ENCODE measurements at places on chromosomes 16 and 17. TPM values are rescaled to one million over a fixed set of nuclear protein-coding genes. Genes with fewer than 3 reads are reported as not detected.

CCNF gene
- total RNA-seq: 34.3 TPM

PPL gene
- total RNA-seq: 1.8 TPM

DNA sequence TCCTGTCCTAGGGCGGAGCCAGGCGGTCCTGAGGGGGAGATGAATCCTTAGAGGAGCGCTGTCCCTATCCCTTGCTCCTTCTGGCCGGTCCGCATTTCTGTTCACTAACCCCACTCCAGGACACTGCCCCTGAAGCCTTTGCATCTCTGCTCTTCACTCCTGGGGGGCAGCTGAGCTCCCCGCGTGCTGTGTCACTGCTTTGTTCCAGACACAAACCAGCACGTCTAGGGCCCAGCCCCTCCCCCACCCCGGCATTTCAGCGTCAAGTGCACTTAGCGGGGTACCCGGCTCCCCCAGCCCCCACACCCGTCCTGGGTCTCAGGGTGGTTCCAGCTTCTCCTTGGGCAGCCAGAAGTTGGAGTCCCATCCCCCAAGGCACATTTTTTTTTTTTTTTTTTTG, 8.9 kb downstream of the CORO6 start:
- DNase-seq: no peak

DNA sequence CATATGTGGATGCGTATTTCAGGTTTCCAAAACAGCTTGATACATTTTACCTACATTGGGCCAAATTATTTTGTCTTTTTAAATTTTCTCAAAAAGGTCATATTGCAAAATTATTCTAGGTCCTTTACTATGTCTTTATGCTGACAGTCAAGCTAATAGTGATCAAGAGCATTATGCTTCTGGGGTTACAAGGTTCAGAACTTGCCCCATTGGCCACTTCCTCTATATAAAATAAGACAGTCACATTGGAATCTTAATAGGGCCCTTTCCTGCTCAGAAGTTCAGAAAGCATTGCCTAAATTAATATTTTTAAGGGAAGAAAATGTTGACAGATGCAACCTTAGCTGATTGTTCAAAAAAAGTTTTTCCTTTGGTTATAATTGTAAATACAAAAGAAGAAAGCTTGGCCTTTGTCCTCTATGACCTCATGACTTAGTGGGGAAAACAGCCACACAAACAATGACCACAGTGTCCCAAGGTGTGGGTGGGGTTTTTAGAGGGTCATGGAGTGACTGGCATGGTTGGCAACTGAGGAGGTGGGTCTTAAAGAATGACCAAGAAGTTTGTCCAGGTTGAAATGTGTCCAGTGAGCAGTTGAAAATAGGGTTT, 11.8 kb upstream of the RAB11FIP4 start:
- no peak for DNase-seq

GRCh38 chr17:15261258-15261801, 3.8 kb downstream of the PMP22 start:
- peak; percentile 72 for DNase-seq

DNA sequence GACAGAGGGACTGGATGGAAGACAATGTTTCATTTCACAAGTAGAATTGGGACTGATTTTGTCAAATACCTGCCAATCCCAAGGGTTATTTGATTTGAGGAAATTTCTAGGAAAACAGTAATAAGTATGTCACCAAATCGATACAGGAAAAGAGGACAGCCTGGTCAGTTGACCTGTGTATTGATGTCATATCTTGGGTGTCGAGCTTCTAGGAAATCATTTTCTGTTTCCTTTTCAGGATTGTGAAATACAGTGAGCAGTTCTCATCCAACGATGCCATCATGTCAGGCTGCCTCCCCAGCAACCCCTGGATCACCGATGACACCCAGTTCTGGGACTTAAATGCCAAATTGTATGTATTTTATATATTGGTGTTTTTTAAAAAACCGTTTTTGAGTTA, 56.1 kb downstream of the RGS9 start:
- no peak for DNase-seq

- DNase-seq: no peak
These were observed 15.9 kb upstream of the CLEC18C start for GRCh38 chr16:70157477-70158260.

DNA sequence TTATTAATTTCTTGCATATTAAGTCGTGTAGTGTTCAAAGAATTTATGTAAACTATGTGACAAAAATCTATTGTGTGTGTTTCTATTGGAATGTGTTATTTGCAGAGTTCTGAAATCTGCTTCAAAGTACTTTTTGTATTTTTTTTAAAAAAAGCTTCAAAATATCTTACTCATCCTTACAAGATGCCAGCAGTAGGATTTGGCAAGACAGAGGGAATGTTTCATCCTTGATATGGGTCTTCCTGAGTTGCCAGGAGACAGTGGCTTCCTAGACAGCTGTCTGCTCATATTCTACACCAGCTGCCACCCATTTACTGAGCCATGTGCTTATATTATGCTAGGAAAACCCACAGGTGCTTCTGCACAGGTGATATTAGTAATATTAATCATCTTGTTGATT, 36.4 kb downstream of the EFCAB5 start:
- peak; percentile 48 for DNase-seq

OTOP2 gene
- not detected for total RNA-seq

DNA sequence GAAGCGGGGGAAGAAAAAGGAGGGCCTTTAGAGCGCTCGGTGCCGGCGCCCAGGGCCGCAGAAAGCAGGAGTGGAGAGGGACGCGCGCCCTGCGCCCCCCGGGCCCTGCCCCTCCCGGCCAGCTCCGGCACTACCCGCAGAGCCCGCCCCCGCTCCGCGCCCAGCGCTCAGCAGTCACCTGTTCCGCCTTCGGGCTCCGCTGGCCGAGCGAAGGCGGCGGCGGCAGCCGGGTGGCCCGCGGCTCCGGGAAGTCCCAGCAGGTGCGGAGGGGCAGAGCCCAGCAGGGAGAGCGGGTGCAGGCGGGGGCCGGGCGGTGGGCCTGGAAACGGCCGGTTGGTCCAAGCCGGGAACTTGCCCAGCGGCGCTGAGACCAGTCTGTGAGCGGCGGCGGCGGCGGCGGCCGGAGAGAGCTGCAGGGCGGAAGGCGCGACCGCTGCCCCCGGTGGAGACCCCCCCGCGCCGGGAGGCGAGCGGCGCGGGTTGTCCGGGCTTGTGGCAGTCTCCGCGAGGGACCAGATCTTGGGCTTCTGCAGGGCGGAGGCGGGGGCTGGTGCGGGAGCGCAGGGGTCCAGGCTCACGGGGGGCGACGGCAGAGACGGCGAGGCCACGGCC, 2.2 kb downstream of the IRX3 start:
- DNase-seq: no peak

MYCBPAP gene
- total RNA-seq: not detected

GRCh38 chr16:87325423-87325858, 8.2 kb upstream of the C16orf95 start:
- no peak for DNase-seq

DNA sequence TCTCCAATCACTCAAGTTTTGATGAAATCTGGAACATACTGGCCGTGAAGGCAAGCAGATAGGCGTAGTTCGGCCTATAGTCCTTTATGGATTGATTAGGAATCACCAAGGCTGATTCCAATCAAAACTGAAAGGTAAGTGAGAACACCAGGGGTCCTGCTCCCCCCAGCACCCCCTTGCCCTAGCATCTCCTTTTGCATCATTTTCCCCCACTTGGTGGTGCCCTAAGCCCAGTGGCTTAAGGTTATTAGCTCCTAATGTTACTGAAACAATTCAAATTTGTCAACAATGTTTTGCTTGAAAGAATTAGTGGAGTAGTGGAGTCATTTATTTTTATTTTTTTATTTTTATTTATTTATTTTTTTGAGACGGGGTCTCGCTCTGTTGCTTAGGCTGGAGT, 4.9 kb downstream of the SLFN14 start:
- no peak for DNase-seq

DNA sequence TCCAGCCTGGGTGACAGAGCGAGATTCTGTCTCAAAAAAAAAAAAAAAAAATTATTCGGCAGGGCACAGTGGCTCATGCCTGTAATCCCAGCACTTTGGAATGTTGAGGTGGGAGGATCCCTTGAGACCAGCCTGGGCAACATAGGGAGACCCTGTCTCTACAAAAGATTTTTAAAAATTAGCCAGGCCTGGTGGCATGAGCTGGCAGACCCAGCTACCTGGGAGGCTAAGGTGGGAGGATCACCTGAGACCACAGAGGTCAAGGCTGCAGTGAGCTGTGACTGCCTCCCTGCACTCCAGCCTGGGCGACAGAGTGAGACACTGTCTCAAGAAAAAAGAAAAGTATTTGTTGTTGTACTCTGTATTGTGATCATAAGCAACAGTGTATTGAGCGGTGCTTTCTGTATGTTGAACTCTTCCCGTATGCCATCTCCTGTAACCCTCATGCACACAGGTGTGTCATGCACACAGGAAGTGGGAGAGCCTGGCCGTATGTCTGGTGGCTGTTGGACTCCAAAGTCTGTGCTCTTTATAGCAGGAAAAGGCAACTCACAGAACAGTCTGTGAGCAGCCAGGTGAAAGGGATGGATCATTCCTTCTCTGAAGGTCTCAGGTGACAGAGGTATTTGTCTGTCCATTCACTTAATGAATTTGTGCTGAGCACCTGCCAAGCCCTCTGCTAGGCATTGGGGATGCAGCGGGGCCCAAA, 17.1 kb downstream of the CDH1 start:
- DNase-seq: no peak

DNA sequence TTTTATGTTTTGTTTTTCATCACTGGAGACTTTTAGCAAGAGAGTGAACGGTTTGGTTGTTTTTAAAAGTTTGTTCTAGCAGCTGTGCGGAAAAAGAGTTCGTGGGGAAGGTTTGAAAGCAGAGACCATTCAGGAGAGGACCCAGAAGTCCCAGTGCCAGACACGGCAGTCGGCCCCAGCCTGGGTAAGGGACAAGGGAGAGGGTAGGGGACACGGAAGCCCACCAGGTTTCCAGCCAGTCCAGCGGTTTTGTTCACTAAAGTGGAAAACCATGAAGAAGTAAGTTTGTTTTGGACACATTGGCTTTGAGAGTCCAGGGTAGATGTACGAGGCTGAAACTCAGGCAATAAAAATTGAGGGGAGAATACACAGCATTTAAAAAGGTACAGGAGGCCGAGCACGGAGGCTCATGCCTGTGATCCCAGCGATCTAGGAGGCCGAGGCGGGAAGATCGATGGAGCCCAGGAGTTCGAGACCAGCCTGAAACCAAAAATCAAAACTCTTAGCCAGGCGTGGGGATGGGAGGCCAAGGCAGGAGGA, 56.8 kb upstream of the RPH3AL start:
- DNase-seq: no peak

ATP2A1 gene
- not detected for total RNA-seq

GRCh38 chr16:48535831-48536613, 74.0 kb downstream of the N4BP1 start:
- peak; percentile 19 for DNase-seq

SHISA6 gene
- total RNA-seq: not detected

- DNase-seq: peak; percentile 52
These were observed 1.6 kb downstream of the FAM83G start for GRCh38 chr17:19002805-19003542.

HERPUD1 gene
- total RNA-seq: 124 TPM

DNA sequence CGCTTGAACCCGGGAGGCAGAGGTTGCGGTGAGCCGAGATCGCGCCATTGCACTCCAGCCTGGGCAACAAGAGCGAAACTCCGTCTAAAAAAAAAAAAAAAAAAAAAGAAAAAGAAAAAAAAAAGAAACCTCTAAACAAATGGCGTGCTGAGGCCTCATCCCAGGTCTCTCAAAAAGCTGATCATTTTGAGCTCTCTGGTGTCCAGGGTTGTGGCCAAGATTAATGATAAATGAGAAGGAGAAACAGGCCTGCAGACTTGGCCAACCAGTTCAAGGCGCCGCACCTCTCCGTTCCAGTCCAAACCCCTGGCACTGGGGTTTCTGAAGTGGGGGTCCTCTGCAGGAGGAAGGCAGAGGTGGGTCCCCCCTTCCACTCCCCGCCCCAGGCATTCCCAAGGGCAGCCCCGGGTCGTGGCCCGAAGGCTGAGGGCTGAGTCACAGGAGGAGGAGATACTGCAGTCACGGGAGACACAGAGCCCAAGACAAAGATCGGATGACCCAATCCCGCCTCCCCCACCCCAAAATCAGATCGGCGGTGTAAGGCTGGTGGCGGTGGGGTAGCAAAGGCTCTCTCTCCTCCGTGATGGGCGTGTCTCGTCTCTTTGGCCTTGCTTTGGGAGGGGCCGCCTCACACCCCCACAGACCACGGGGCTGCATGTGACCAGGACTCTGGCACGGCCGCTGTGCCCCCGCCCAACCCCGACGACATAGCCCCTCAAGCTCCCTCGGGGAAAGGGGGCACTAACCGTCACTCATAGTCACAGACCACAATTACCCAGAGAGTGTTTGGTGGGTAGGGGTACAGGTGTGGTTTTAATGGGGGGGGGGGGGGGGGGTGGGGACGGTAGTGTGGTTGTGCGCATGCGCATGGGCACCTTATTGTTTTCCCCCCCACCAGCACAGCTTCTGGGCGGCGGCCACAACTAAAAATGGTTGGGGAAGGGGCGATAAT, 1.1 kb downstream of the VAT1 start:
- DNase-seq: peak; percentile 71

DNA sequence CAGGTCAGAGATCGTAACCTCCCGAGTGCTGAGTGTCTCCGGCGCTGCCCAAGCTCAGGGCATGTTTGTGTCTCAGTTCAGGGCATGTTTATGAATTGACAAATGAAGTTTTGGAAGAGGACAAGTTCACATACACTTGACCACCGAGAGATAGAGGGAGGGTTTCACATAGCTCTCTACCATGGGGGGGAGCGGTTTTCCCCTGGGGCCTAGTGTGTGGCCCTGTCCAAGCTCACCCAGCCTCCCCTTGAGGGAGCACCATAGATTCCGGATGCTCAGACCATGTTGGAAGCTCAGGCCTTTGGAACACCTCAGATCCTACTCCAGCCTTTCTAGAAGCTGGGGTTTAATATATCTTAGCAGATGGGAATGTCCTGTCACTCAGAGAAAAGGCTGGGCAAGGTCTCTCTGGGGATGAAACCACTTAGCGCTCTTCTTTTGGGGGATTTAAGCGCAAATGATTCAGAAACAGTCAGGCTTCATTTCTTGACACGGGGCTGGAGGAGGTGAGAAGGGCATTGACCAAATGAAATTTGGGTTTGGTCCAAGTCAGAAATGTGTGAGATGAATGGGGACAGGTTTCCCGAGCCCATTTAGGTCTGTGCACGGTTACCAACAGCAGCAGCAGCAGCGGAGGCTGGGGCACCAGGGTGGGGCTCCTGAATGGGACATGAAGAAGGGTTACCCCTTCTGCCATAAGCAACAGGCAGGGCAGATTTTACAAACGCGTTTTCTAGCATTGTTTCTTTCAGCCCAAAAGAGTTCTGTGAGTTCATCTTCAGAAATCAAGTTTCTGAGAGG, 96.6 kb downstream of the METRNL start:
- no peak for DNase-seq

ASGR1 gene
- not detected for total RNA-seq

DNA sequence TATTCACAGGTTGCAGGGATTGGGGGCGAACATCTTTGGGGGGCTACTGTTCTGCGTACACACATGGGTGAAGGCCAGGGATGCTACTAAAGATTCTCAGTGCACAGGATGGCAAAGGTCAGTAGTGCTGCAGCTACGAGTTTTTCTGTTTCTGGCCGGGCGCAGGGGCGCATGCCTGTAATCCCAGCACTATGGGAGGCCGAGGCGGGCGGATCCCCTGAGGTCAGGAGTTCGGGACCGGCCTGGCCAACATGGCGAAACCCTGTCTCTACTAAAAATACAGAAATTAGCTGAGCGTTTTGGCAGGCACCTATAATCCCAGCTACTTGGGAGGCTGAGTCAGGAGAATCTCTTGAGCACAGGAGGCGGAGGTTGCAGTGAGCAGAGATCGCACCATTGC, 3.9 kb upstream of the ZNF598 start:
- DNase-seq: no peak

ATAD5 gene
- 4.5 TPM for total RNA-seq

GRCh38 chr16:397736-398332, 835 bp downstream of the NME4 start:
- peak; percentile 52 for DNase-seq

All from M059J (cell line).